ENCODE measurements at places on chromosomes 2 and 18. TPM values are rescaled to one million over a fixed set of nuclear protein-coding genes. Genes with fewer than 3 reads are reported as not detected.

The LYPD6B gene
- not detected for total RNA-seq

The GCG gene
- not detected for total RNA-seq

The CLHC1 gene
- 3.1 TPM for total RNA-seq

The CAPN10 gene
- 28.5 TPM for total RNA-seq

The ALK gene
- not detected for total RNA-seq

The LRPPRC gene
- total RNA-seq, result 170 TPM

The CYBRD1 gene
- 0.77 TPM for total RNA-seq

The ALS2 gene
- 11.2 TPM for total RNA-seq

The TTN gene
- 0.91 TPM for total RNA-seq

The VWC2L gene
- not detected for total RNA-seq

The ASB18 gene
- total RNA-seq, result not detected

The SERPINB2 gene
- total RNA-seq, result not detected

The CCDC74B gene
- 4.1 TPM for total RNA-seq

The CTIF gene
- total RNA-seq, result 4.1 TPM

The UGGT1 gene
- 37.3 TPM for total RNA-seq

The SP9 gene
- not detected for total RNA-seq

The ELOA2 gene
- total RNA-seq, result not detected

The GALNT13 gene
- total RNA-seq, result not detected

The PRLH gene
- not detected for total RNA-seq

The CNRIP1 gene
- not detected for total RNA-seq

The KATNAL2 gene
- total RNA-seq, result 0.52 TPM

The GLI2 gene
- total RNA-seq, result not detected

The GPR148 gene
- total RNA-seq, result not detected

The IL1A gene
- 0.17 TPM for total RNA-seq

The UPP2 gene
- not detected for total RNA-seq

The FBXO48 gene
- total RNA-seq, result 1.2 TPM

The CACNB4 gene
- 0.10 TPM for total RNA-seq

The MARCHF4 gene
- not detected for total RNA-seq
